Uterus (tissue), 4 donors: ENCODE measurements at places on chromosomes 7 and 10. TPM values are rescaled to one million over a fixed set of nuclear protein-coding genes. Genes with fewer than 3 reads are reported as not detected.

GRCh38 chr10:3765146-3765545, 19.9 kb downstream of the KLF6 start:
- DNase-seq = no peak

GRCh38 chr10:86793696-86794095, 37.3 kb downstream of the BMPR1A start:
- DNase-seq = no peak

Gene KAT6B
- 51.2 TPM for total RNA-seq

Gene SH2D4B
- total RNA-seq = not detected

Gene GDF2
- not detected for total RNA-seq

Gene PRF1
- total RNA-seq = 8.7 TPM

Gene LMOD2
- 0.52 TPM for total RNA-seq

Gene MGMT
- total RNA-seq = 15.4 TPM

GRCh38 chr7:19932549-19933249, 159.3 kb upstream of the TMEM196 start:
- DNase-seq = no peak

GRCh38 chr10:78991187-78991586, 77.6 kb upstream of the ZMIZ1 start:
- DNase-seq = no peak
